Activated CD8-positive, alpha-beta memory T cell treated with anti-CD3 and anti-CD28 coated beads for 1 hour (primary cell): ENCODE measurements at places on chromosomes 13 and 19.

DNA sequence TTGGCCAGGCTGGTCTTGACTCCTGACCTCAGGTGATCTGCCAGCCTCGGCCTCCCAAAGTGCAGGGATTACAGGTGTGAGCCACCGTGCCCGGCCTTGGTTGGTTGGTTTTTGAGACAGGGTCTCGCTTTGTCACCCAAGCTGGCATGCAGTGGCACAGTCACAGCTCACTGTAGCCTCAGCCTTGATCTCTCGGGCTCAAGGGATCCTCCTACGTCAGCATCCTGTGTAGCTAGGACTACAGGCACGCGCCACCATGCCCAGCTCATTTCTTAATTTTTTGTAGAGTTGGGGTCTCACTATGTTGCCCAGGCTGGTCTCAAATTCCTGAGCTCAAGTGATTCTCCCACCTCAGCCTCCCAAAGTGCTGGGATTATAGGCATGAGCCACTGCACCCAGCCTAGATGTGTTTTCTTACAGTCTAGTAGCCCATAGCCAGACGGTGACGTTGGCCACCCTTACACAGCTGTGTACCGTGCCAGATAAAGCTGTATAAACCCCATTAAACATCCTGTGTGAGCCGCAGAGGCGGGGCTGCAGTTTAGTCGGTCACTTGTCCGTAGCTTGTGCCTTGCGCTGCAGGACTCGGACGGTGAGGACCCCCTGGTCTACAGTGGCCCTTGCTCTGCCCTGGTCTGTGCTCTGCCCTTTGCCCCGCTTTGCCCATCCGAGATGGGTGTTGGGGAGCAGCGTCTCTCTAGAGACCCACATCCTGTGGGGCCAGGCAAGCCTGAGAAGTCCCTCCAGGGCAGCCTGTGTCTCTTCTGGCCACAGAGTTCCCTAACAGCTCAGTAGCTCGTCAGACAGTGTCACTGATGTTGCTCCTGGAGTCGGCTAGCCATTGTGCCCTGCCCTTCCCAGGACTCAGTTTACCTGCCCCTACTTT, 9.8 kb downstream of the IRF3 start:
- no peak for DNase-seq

DNA sequence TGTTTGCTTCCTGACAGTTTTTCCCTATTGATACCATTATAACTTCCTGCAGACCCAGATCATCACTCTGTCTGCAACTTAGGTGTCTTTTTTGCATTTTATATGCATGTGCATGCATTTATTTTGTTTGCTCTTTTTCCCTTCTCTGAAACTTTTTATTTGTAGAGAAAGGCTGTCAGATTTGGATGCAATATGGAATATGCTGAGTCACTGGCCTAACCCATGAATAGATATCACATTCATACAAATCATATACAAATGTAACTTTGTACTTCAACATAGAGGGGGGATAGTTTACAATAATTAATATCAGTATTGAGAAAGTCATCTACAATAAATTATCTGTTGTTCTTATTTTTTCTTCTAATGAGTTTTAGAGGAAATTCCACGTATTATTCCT, 1465.0 kb downstream of the EFNB2 start:
- no peak for DNase-seq

GRCh38 chr13:50627111-50627510, 216.4 kb downstream of the DLEU7 start:
- DNase-seq, result no peak

GRCh38 chr19:8324186-8325050, 3.1 kb downstream of the RPS28 start:
- no peak for DNase-seq

DNA sequence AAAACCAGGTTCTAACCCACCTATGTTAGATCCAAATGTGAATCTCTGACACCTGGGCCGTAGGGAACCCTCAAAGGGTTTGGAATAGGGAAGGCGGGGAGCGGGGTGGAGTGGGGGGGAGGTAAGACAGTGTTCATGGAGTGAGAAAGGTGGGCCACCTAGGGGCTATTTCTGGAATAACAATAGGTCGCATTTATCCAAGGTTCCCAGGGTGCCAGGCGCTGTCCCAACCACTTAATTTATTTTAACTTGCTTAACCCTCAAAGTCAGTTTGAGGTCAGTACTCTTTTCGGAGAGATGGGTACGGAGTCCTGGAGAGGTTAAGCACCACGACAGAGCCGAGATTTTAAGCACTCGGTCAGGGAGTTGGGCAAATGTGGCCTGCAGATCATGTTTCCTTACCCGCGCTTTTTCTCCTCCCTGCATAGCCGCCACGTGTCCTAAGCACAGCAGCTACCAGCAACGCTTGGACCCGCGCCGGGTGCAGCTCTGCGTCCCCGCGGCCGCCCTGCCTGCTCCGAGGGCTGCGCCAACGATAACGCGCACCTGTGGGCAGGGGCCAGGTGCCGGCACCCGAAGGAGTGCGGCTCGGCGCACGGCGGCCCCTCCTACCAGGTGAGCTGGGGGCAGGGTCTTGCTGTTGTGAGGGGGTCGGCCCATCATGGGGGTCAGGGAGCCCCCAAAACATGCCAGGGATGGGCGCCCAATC, 25.0 kb upstream of the FXYD3 start:
- DNase-seq, result no peak

DNA sequence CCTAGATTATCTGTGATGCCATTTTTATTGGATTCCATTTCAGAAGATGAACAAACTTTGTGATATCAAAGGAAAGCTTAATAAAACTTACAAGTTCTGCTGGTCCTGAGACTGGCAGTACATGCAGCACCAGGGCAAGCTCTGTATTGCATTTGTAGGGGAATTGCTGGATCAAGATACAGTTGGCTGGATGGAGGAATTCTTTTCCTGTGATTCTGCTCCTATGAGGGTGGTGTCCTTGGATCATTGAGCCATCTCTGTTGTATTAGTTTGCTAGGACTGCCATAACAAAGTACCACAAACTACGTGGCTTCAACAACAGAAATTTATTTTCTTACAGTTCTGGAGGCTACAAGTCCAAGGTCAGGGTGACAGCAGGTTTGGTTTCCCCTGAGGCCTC, 33.9 kb upstream of the CSNK1A1L start:
- DNase-seq, result no peak

DNA sequence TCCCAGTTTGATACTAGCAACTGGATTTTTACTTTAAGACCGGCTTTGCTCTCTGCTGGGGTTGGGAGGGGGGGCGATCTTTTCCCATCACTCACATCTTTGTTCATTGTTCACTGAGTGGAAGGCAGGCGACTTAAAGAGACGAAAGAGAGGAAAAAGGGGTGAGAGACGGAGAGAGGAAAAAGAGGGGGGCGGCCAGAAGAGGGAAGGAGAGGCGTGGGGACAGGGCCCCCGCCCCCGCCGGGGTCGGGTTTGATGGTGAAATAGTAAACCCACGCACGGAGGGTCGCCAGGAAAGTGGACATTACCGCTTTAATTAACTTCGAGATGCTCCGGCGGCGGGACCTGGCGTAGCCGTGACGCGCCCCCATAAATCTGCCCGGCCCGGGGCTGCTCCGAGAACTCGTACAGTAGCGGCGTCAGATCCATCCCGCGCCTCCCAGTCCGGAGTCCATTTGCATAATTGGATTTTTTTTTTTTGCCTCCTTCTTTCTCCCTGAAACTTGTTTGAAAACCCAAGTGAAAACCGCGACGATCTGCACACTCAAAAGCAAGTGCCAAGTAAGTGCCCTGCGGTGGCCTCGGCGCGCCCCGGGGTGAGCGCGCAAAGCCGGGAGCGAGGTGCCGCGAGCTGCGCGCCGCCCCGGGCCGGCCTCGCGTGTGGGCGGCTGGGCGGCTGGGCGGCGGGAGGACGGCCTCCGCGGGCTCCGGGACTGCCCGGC, 143.9 kb upstream of the ZNF536 start:
- DNase-seq, result no peak

- DNase-seq, result peak; percentile 77
Measured at GRCh38 chr19:5803752-5804515, 933 bp upstream of the NRTN start.

DNA sequence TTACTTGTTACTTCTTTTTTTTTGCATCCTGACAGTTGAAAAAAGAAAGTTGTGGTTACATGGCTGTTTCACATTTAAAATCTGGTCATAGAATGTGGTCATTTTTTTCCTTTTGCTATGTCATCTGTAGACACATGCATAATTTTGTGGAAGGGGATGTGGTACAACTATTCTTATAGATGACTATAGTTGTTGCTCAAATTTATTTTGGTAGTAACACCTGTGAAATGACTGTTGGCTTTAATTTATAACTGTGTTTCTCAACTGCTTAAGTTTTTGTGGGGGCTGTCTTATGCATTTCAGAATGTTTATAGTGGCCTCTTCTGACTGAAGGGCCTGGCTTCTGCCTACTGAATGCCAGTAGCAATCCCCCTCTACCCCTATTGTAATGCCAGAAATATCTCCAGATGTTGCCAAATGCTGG, 130.5 kb downstream of the PAN3 start:
- no peak for DNase-seq

- DNase-seq, result no peak
Measured at GRCh38 chr13:28761586-28761985, 42.8 kb upstream of the SLC46A3 start.
